ENCODE measurements at places on chromosomes 7 and 10.

GRCh38 chr10:73054286-73054685 lies 42.4 kb downstream of the P4HA1 start:
- no peak for DNase-seq

GRCh38 chr7:43648473-43649406 lies 65.8 kb downstream of the STK17A start:
- peak; percentile 59 for DNase-seq

DNA sequence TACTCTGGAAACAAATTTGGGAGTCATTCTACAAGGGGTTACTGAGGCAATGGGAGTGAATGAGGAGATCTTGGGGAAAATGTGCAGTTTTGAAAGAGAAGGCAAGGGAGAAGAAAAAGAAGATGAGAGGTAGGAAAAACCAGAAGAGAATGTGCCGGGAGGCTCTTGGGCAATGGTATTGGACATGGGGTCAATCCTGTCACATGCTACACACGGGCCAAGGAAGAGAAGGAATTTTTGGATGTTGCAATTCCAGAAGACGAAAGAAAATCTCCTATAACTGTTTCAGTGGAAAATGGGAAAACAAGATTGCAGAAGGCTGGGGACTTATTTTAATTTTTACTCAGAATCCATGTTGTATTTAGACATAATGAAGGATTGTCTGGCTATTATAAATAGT lies 615.0 kb downstream of the PHTF2 start:
- no peak for DNase-seq

- no peak for DNase-seq
Measured at GRCh38 chr10:6221192-6221940, 18.6 kb downstream of the PFKFB3 start.

DNA sequence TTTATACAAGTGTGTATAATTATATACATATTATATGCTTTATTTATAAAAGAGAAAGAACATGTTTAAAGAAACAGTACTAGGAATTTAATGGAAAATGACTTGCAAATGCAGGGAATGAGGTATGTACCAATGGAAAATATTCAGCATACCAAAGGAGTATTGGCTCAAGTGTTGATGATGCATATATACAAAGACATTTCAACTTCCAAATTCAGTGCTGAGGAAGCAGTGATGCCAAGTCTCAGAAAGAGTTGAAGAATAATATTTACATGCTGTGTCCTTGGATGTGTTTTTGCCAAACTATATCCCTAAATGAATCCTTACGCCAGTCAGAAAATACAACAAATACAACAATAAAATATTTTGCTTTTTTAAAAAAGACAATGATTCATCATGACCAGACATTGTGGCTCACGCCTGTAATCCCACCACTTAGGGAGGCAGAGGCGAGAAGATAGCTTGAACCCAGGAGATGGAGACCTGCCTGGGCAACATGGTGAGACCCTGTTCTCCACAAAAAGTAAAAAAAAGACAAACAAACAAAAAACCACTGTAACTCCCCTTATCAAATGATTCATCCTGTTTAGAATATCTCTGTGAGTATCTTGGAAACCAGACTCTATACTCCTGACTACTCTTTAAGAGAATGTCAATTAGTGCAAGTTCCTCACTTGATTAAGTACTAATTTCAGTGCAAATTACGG lies 157.2 kb downstream of the CHRM2 start:
- DNase-seq = no peak

DNA sequence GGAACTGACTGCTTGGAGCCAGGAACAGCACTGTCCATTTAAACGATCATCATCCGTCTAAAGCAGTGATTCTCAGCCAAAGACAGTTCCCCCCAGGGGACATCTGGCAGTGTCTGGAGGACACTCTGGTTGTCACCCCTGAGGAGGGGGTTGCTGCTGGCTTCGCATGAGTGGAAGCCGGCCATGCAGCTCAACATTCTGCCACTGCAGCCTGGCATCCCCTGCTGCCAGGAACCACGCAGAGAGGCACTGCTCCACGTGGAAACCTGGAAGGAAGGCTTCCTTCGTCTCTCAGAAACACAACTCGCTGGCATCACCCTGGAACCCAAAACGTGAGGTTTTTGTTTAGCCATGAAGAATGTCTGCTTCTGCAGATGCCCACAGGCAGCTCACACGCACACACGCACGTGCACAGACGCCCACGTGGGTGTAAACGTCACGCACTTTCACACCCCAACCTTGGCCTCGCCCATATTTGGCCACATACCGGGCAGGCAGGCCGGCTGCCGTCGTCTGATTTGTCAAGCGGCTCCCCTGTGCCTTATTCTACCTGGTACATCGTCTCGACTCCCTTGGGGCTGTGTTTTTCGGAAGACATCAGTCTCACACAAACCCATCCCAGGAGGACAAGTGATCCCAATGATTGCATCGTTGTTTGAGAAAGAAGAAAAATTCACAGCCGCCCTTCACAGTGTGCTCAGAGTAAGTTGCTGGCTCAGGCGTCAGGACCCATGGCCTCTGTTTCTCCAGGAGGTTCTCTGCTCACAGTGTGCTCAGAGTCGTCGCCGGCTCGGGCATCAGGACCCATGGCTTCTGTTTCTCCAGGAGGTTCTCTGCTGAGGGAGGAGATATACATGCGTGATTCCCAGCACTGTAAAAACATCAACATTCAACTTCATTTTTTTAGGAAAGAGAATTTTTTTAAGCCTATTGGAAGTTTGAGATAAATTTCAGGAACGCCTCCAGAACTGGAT lies 127.2 kb upstream of the PPP2R2D start:
- no peak for DNase-seq

DNA sequence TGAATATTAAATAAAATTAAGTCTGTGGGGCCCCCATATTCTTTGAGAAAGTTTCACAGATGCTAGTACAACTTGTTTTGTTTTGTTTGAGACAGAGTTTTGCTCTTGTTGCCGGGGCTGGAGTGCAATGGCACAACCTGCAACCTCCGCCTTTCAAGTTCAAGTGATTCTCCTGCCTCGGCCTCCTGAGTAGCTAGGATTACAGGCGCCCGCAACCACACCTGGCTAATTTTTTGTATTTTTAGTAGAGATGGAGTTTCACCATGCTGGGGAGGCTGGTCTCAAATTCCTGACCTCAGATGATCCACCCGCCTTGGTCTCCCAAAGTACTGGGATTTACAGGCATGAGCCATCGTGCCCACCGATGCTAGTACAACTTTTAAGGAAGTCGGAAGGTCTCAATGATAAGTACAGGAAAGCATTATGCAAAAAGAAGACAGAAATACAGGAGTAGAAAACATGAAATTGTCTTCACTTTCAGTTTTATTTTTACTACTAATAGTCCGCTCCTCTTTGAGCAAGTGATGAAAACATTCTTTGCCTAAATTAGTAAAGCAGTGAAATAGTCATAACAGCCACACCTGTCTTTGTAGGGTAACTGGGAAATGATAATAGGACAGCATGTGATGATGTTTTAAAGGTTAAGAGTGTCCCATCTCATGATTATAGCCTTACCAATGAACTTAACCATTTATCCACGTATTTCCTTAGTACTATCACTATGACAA lies 147.5 kb downstream of the SEMA3D start:
- no peak for DNase-seq

GRCh38 chr10:131186547-131187253 lies 124.8 kb downstream of the TCERG1L start:
- DNase-seq = no peak

GRCh38 chr10:103740611-103741010 lies 114.8 kb downstream of the SH3PXD2A start:
- DNase-seq = no peak

GRCh38 chr7:115689941-115690340 lies 340.6 kb downstream of the TFEC start:
- no peak for DNase-seq

DNA sequence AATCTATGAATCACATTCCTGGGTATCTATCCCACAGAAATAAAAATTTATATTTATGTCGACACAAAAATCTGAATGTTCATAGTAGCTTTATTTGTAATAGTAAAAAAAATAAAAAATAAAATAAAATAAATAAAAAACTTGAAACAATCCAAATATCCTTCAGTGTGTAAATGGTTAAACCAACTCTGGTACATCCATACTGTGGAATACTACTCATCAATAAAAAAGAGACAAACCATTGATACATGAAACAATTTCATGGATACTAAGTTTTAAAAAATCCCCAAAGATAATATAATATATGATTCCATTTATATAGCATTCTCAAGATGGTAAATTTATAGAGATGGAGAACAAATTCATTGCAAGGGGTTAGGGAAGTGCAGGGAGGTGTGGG lies 48.6 kb downstream of the USP6NL start:
- no peak for DNase-seq

- DNase-seq = no peak
Measured at GRCh38 chr7:155000795-155001194, 2.1 kb downstream of the PAXIP1 start.

DNA sequence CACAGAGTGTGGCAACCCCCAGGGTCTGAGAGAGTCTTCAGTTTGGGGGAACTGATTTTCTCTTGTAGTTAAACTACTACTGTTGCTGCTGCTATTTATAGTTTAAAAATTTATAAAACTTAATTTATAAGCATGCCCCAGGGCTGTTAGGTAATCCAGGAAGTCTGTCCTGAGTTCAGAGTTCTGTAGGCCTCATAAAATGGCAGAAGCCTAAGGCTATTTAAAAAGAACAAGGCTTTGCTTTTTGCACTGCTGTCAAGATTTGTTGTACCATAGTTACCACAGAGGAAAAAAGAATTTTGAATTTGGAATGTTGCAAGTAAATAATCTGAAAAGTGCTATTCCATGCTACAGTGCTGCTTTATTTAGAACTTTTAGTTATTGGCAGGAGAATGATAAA lies 66.1 kb downstream of the AGK start:
- no peak for DNase-seq

- DNase-seq = no peak
Measured at GRCh38 chr7:135684136-135684535, 21.8 kb downstream of the STMP1 start.

DNA sequence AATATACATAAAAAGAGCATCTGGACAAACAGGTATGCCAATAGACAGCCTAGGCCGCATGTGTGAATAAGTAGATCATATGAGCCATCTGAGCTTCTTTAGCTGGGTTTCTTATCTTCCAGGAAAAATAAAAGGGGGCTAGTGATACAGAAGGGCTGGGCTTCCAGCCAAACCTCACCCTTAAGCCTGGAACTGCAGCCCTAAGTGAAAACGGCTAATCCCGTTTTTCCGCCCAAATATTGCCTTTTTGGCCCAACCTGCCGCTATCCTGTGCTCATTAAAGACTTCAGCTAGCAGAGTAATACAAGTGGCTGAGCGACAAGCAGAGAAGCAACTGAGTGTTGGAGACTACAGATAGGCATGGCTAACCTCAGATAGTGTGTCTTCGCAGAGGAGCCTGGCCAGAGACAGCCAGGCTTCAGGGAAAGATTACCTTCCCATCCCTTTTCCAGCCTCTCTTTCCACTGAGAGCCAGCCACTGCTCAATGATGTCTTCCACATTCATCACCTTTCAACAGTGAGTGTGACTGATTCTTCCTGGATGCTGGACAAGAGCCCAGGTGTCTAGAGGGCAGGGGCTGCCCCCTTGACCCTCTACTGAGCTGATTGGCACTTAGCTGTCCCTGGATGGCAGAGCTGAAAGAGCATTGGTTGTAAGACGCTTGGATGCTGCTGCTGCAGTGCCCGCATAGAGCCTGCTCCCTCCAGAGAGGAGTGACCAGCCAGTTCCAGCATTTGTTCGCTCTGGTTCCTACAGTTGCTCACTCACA lies 108.9 kb downstream of the ITGB8 start:
- DNase-seq = no peak

DNA sequence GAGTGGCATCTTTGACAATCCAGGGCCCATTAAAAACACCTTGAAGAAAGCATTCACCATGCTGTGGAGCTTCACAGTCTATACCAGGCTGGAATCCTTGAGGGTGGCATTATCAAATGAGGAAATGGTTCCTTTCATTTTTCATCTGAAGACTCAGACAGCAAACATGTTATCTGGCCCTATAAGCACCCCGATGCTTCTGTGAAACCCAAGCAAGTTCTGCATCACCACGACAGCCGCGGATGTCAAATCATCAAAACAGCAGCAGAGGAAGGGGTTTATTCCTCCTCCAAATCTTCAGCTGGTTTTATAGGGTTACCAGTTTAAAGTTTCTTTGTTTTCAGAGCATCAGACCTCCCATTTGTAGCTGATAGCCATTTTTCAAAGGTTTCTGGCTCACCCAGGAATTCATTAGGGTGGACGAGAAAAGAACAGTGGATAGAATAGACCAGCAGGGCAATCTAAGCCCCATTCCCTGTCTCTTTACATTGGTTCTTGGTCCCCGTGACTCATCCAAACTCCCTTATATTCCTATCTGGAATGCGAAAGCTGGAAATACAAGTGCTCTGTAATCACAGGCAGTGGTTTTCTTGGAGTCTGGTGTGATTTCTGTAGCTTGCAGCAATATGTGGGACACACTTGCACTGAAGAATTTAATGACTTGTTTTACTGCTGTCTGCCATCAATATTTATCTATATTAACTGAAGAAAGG lies 217.9 kb downstream of the SKAP2 start:
- DNase-seq = no peak

- no peak for DNase-seq
Measured at GRCh38 chr10:75553550-75553949, 122.1 kb downstream of the LRMDA start.

DNA sequence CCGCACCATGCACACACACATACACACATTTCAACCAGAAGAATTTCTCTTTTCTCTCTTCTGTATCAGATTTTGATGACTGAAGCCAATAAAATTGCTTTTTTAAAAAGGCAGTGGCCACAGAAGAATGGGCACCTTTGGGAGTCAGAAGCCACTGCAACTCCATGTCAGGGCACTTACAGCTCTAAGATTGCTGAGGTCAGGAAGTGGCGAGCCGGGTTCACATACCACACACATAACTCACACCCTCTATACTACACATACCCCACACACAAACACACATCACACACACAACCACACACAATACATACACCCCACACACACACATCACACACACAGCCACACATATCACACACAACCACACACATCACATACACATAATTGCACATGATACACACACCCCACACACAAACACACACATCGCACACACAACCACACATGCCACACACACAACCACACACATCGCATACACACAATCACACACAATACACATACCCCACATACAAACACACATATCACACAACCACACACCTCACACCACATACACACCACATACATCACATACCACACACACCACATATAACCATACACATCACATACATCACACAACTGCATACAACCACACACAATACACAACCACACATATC lies 31.2 kb downstream of the GPRIN2 start:
- DNase-seq = no peak

Data from activated effector memory CD4-positive, alpha-beta T cell treated with Interleukin-2 at 50 U/mL for 16 hours (primary cell).